ENCODE measurements at places on chromosomes 6 and 20. TPM values are rescaled to one million over a fixed set of nuclear protein-coding genes. Genes with fewer than 3 reads are reported as not detected.

The CCN6 gene
- not detected for total RNA-seq

- H3K4me3 ChIP-seq: no peak overlapping the region
- no peaks in the 10 kb centered on the region for H3K4me1 ChIP-seq
- no peak for DNase-seq
- no peaks in the 10 kb centered on the region for H3K27me3 ChIP-seq
- no peak overlapping the region for H3K27ac ChIP-seq
Measured at GRCh38 chr6:79427721-79428120, 109.5 kb downstream of the LCA5 start.

- H3K27me3 ChIP-seq: no peaks in the 10 kb centered on the region
- H3K4me3 ChIP-seq: no peak overlapping the region
- H3K27ac ChIP-seq: no peak overlapping the region
- peaks cover 25% of the 10 kb centered on the region for H3K4me1 ChIP-seq
- H3K36me3 ChIP-seq: peaks cover 52% of the 10 kb centered on the region
Measured at GRCh38 chr20:1462834-1463233, 3.8 kb downstream of the NSFL1C start.

DNA sequence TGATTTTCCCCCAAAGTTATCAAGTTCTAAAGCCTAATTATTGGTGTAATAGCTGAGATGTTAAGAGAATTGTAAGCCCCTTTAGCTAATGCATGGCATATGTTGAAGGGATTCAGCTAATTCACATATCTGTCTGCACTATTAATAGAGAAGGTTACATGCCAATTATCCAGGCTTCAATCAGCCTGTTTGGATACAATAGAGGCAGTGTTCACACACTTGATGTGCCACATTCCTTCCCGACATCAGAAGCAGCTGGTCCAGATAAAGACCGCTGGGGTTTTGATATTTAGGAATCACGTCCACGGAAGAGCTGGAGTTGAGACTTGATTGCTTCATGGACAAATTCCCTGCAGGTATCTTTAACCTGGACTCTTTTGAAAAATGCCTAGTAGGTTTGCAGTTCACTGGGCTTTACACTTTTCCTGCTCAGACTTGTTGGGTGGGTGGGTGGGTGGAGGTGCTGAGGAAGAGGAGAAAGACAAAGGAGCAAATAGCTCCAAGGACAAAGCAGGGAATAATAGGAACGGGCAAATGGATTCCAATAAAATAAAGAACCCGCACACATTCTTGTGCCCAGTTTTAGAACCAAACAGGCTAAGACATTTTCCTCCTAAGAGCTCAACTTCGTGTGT lies 142.6 kb upstream of the ZNF217 start:
- no peaks in the 10 kb centered on the region for H3K27me3 ChIP-seq
- DNase-seq: no peak
- H3K36me3 ChIP-seq: no peaks in the 10 kb centered on the region
- H3K4me1 ChIP-seq: peaks cover 37% of the 10 kb centered on the region

DNA sequence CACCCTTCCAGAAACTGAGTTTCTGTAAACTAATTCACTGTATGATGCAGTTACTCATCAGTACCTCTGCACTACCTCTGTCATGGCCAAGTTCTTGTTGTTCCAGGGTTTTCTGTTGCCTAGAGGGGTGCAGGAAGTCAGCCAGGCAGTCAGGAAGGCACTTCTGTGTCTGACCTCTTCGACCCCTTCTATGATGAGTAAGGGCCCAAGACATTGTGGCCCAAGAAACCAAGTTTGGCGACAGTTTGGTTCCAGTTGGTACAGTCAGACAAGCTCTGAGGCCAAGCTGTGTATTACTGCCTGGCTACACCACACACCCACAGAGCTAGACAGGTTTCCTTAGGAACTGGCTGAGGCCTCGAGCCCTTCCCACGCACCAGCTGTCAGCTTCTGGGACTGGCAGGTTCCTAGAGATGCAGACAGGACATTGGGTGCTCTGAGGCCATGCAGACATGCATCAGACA lies 41.2 kb downstream of the TRAF3IP2 start:
- DNase-seq: no peak
- H3K27me3 ChIP-seq: no peaks in the 10 kb centered on the region
- H3K4me1 ChIP-seq: peaks cover 49% of the 10 kb centered on the region
- H3K36me3 ChIP-seq: peaks cover 63% of the 10 kb centered on the region
- H3K4me3 ChIP-seq: no peak overlapping the region

- DNase-seq: no peak
- H3K4me1 ChIP-seq: no peaks in the 10 kb centered on the region
- H3K27me3 ChIP-seq: no peaks in the 10 kb centered on the region
- H3K27ac ChIP-seq: no peak overlapping the region
Measured at GRCh38 chr6:2652611-2653010, 98.1 kb downstream of the MYLK4 start.

GRCh38 chr20:51760905-51761546 lies 7.2 kb downstream of the ATP9A start:
- H3K27ac ChIP-seq: no peak overlapping the region
- no peaks in the 10 kb centered on the region for H3K36me3 ChIP-seq
- no peaks in the 10 kb centered on the region for H3K27me3 ChIP-seq

DNA sequence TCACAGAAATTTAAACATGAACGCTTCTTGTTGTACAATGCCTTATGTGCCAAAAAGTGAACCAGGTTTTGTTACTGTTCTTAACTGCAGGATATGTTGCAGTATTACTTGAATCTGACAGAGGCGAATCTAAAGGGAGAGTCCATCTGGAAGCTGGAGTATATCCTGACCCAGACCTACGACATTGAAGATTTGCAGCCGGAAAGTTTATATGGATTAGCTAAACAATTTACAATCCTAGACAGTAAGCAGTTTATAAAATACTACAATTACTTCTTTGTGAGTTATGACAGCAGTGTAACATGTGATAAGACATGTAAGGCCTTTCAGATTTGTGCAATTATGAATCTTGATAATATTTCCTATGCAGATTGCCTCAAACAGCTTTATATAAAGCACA lies 19.9 kb downstream of the SMPDL3A start:
- no peak overlapping the region for H3K27ac ChIP-seq
- DNase-seq: no peak
- no peaks in the 10 kb centered on the region for H3K4me1 ChIP-seq
- H3K4me3 ChIP-seq: no peak overlapping the region

GRCh38 chr6:14756340-14756739 lies 489.5 kb upstream of the JARID2 start:
- H3K27ac ChIP-seq: no peak overlapping the region
- H3K36me3 ChIP-seq: no peaks in the 10 kb centered on the region
- H3K27me3 ChIP-seq: no peaks in the 10 kb centered on the region

GRCh38 chr6:8182902-8183665 lies 80.7 kb upstream of the EEF1E1 start:
- no peaks in the 10 kb centered on the region for H3K36me3 ChIP-seq
- H3K4me3 ChIP-seq: no peak overlapping the region
- no peak overlapping the region for H3K27ac ChIP-seq
- H3K4me1 ChIP-seq: no peaks in the 10 kb centered on the region

The HLA-DPB1 gene
- total RNA-seq: 385 TPM

DNA sequence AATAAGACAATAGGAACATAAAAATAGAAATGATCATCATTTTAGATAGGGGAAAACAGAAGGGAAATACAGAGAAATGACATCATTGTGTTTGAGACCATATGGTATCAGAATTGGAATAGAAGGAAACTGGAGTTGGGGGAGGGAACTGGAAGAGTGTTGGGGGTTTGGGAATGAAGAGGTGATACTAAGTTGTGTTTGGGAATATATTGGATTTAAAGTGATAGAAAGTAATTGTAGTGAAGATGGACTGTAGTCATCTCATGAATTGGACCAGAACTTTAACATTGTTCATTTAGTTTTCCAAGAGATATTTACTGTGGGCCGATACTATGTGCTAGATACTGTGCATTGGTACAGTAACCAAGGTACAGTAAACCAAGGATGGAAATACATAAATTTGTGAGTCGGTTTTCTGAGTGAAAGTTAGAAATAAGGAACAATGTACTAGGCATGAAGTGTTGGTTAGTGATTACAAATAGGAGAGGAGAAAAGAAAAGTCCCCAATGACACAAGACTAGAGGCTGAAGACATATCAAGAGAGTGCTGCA lies 32.3 kb downstream of the KCNQ5 start:
- no peak overlapping the region for H3K27ac ChIP-seq
- DNase-seq: no peak
- H3K27me3 ChIP-seq: no peaks in the 10 kb centered on the region
- no peaks in the 10 kb centered on the region for H3K36me3 ChIP-seq
- H3K4me3 ChIP-seq: no peak overlapping the region

The SLC39A7 gene
- 89.1 TPM for total RNA-seq

DNA sequence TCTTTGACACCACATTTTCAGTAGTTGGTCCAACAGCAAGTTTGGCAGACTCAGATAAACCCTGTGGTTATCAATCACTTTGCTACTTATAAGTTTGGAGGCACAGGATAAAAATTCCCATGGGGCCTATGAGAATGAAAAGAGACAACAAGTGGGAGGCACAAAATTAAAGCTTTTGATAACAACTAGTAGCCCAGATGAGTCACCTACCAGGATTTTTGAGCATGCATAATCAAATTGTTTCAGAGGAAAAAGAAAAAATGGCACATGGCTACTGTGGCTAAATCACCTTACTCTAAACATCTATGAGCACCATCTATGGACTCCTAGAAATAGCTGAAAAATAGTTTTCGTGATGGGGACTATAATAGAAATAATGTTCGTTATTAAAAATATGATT lies 40.8 kb upstream of the BMP5 start:
- H3K4me3 ChIP-seq: no peak overlapping the region
- H3K27me3 ChIP-seq: no peaks in the 10 kb centered on the region
- DNase-seq: no peak
- no peaks in the 10 kb centered on the region for H3K36me3 ChIP-seq

DNA sequence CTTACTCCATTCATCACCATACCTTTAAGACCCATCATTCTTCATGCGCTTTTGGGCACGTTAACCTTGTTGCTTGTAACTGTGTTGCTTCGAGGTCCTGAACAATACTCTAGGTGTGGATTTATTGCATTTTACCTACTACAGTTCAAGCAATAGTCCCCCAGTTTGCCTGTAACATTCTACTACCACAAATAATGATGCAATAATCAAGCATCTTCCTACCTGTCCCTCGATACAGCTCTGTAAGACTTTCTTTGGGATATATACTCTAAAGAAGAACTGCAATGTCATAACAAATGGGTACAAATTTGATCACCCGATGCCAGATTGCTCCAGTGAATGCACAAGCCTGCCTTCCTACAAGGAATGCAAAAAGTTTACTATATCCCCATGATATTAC lies 1342.6 kb upstream of the GJE1 start:
- H3K27me3 ChIP-seq: no peaks in the 10 kb centered on the region
- no peak for DNase-seq
- H3K36me3 ChIP-seq: no peaks in the 10 kb centered on the region
- H3K4me1 ChIP-seq: no peaks in the 10 kb centered on the region
- no peak overlapping the region for H3K27ac ChIP-seq
- H3K4me3 ChIP-seq: no peak overlapping the region

DNA sequence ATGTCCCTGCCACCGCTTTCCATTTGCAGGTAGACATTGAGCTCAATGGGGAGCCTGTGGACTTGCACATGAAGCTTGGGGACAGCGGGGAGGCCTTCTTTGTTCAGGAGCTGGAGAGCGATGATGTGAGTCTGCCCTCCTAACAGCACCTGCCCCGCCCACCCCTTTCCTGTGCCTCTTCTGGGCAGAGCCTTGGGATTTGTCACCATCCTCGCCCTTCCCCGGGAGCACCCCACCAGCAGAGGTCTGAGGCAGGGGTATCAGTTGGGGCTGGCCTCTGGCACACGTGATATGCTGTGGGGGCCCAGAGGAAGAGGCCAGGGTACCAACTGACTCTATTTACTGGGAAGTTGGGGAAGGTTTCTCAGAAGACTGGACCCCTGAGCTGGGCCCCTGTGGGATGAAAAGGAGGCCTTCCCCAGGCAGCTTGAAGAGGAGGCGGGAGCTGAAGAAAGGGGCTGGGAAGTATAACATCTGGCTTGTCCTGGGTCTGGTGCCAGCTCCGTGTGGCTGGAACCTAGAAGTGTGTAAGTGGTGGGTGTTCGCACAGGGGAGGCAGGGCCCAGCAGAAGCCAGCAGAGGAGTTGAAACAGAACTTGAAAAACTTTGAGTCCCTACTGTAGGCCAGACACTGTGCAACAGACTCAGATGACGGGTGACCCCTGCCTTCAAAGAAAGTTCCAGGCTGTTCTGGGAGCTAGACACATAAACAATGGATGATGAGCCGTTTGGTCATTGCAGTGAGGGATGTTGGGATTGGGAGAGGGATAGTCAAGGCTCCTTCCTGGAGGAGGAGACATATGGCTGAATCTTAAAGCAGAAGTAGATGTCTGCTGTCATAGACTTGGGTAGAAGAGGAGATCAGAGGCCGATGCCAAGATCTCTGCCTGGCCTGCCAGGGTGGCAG lies 7.2 kb downstream of the LPIN3 start:
- no peaks in the 10 kb centered on the region for H3K36me3 ChIP-seq
- no peak overlapping the region for H3K4me3 ChIP-seq
- no peak for DNase-seq
- H3K4me1 ChIP-seq: no peaks in the 10 kb centered on the region
- H3K27ac ChIP-seq: no peak overlapping the region
- no peaks in the 10 kb centered on the region for H3K27me3 ChIP-seq

- no peak overlapping the region for H3K27ac ChIP-seq
- peaks cover 8% of the 10 kb centered on the region for H3K4me1 ChIP-seq
- H3K27me3 ChIP-seq: peaks cover 23% of the 10 kb centered on the region
- H3K36me3 ChIP-seq: no peaks in the 10 kb centered on the region
- DNase-seq: peak; percentile 40
Measured at GRCh38 chr6:157230910-157231309, 92.4 kb downstream of the TMEM242 start.

DNA sequence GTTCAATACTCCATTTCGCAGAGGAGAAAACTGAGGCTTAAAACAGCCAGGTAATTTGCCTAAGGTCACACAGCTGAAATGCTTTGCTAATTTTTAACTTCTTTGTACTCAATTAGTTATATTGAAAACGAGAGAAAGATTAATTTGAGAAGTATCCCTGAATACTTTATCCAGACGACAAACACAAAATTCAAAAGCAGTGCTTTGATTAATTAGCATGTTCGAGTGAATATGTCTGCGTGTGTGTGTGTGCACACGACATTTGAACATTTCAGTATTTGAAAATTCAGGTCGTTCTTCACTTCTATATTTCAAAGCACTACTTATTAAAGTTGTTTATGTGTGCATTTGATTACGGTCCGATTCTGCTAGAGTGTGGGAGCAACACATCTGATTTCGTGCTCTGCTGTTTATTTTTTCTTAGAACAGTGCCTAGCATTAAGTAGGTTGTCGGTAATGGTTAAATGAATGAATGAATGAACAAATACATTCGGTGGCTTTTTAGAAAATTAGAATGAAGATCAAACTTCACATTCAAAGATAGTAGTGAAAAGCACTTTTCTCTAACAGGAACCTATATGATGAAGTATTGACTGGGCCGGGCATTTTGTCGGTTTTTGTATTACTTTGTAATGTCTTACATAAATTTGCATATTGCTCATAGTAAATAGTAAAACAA lies 36.9 kb upstream of the SYNCRIP start:
- H3K27ac ChIP-seq: peak overlapping the region; percentile 76
- peaks cover 25% of the 10 kb centered on the region for H3K4me1 ChIP-seq
- no peak for DNase-seq
- H3K27me3 ChIP-seq: no peaks in the 10 kb centered on the region
- H3K36me3 ChIP-seq: peaks cover 6% of the 10 kb centered on the region
- H3K4me3 ChIP-seq: peak overlapping the region; percentile 91

The SRSF12 gene
- not detected for total RNA-seq

The BMP6 gene
- 6.6 TPM for total RNA-seq

- H3K27ac ChIP-seq: no peak overlapping the region
- no peaks in the 10 kb centered on the region for H3K36me3 ChIP-seq
- H3K27me3 ChIP-seq: no peaks in the 10 kb centered on the region
- DNase-seq: no peak
- no peak overlapping the region for H3K4me3 ChIP-seq
Measured at GRCh38 chr6:132731086-132731485, 17.2 kb upstream of the VNN1 start.

- H3K27me3 ChIP-seq: no peaks in the 10 kb centered on the region
- no peaks in the 10 kb centered on the region for H3K36me3 ChIP-seq
- no peak for DNase-seq
- peaks cover 6% of the 10 kb centered on the region for H3K4me1 ChIP-seq
Measured at GRCh38 chr6:88494401-88495140, 328.4 kb upstream of the CNR1 start.

Measured in upper lobe of right lung (tissue), 1 donor.